ENCODE measurements at places on chromosomes 6 and 20. TPM values are rescaled to one million over a fixed set of nuclear protein-coding genes. Genes with fewer than 3 reads are reported as not detected.
A peak's percentile ranks its signal among the peaks of the same experiment; 100 is the strongest.

CEP250 gene
- 22.8 TPM for total RNA-seq

AURKA gene
- 0.75 TPM for total RNA-seq

- no peak overlapping the region for H3K4me3 ChIP-seq
- no peak for DNase-seq
- no peaks in the 10 kb centered on the region for H3K36me3 ChIP-seq
- no peak overlapping the region for H3K27ac ChIP-seq
- no peaks in the 10 kb centered on the region for H3K27me3 ChIP-seq
These were observed 49.8 kb upstream of the ADGRG6 start for GRCh38 chr6:142251930-142252445.

CASS4 gene
- 1.1 TPM for total RNA-seq

DNA sequence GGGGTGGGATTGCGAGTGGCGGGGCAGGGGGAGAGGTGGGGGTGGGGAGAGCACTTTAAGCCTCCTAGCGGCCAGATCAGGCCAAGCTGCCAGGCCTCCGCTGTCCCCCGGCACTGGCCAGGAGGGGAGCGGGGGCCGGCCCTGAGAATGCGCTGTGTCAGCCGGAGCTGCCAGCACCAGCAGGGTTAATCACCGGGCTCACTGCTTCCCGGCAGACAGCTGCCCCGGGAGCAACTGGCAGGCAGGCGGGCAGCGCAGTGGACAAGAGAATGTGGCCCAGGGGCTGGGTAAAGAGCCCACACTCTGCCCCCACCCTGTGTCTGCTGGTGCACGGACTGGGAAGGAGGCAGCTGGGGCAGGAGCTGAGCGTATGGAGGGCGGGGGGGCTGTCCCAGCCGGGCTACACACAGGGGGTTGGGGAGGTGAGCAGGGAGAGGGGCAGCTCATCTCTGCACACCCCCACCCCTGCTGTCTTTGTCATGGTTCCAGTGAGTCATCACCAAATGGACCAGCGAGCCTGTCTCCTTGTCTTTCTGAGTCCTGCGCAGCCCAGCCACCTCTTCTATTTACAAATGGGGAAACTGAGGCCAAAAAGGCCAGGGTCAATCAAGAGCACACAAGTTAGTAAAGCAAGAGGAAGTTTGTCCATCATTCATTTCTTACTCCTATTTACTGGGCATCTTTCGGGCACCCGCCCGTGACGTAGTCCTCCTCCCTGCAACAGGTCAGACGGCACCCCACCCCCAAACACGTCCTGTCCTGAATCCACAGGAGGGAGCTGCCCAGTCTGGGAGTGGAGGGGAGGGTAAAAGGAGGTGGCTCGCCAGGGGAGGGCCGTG, 2.1 kb upstream of the LAMA5 start:
- no peak for DNase-seq
- peaks cover 63% of the 10 kb centered on the region for H3K27me3 ChIP-seq
- H3K4me1 ChIP-seq = peaks cover 67% of the 10 kb centered on the region
- H3K4me3 ChIP-seq = no peak overlapping the region

DNA sequence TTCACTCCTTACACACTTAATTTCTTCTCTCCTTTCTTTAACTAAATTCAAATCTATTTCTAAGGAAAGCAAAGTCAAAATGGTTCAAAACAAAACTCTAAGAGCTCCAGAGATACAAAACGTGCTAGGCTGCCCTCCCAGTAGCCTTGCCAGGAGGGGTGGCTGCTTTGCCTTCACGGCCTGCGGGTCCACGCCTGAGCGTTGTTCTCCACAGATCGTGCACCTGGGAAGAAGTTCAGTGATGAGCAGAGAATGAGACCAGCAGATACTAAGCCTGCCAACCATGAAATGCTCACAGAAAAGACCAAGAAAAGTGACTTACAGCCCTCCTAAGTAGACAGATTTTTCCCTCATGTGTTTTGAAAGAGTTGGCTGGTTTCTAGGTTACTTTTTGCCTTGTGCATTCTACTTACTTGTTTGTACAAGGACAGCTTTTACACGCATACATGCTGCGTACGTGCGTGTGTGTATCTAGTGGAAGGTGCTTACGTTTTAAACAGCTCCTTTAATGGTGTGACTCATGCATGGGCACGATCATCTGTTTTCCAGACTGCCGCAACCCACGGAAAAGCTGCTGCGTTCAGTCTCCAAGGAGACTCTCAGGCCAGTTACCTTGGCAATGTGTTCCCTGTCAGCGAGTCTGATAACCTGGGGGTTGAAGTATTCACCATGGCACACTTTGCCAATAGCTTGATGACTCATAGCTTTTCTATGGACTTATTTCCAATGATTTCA, 32.4 kb upstream of the PBOV1 start:
- H3K27ac ChIP-seq = no peak overlapping the region
- no peaks in the 10 kb centered on the region for H3K4me1 ChIP-seq

DNA sequence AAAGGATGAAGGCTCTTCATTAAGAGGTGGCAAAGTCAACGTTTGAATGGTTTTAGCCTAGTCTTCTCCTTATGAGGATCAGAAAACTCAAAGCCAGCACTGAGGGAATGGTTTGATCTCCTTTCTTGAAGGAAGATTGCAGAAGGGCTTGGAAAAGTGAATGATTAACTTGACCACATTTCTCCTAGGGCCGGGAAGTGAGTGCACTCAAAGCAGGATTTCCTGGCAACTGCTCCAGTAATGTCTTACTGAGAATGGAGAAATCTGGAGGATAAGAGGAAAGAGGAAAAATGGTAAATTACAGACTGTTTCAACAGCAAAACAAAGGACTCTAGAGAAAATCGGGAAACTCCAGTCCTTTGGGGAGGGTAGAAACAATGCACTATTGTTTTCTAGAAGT, 189.0 kb upstream of the FOXA2 start:
- no peak overlapping the region for H3K4me3 ChIP-seq
- H3K4me1 ChIP-seq = no peaks in the 10 kb centered on the region
- no peaks in the 10 kb centered on the region for H3K27me3 ChIP-seq
- no peaks in the 10 kb centered on the region for H3K36me3 ChIP-seq
- H3K27ac ChIP-seq = no peak overlapping the region

FOXF2 gene
- total RNA-seq = 10.2 TPM

DNA sequence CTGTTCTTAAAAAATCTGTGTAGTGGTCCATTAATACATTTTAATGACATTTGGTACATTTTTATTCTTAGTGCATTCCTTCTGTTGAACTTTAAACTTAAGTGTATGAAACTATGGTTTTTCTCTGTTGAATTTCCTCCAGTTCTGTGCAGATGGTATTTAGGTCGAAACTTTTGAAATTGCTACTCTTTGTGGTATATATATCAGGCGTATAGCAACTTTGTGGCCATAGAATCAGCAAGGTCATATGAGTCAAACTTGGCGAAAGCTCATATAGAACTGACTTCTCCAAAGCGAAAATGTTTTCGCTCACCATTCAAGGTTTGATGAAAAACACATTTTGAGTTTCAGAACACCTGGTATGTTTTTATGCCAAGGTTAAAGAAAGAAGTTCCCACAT, 93.7 kb downstream of the MAP3K4 start:
- no peak for DNase-seq
- no peak overlapping the region for H3K4me3 ChIP-seq
- peaks cover 65% of the 10 kb centered on the region for H3K36me3 ChIP-seq
- H3K27ac ChIP-seq = no peak overlapping the region

GRCh38 chr6:43878127-43878634, 108.2 kb downstream of the VEGFA start:
- no peaks in the 10 kb centered on the region for H3K27me3 ChIP-seq
- H3K4me1 ChIP-seq = peaks cover 7% of the 10 kb centered on the region
- H3K27ac ChIP-seq = no peak overlapping the region
- DNase-seq = no peak
- H3K36me3 ChIP-seq = no peaks in the 10 kb centered on the region
- no peak overlapping the region for H3K4me3 ChIP-seq

DNA sequence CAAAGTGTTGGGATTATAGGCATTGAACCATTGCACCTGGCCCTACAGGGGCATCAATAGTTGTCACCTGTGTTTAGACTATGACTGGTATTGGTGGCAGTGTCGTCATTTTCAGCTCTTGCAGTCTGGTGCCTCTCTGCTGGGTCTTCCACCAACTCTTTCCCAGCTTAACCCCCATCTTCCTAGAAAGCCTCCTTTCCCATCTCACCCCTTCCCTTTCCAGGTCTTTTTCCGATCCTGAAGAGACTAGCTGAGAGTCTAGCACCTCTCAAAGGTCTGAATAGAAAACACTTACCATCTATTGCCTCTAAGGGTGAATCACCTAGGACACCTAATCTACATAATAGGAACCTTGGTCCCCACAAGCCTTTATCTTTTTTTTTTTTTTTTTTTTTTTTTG, 71.0 kb downstream of the TCP11 start:
- DNase-seq = no peak
- H3K27me3 ChIP-seq = no peaks in the 10 kb centered on the region
- no peak overlapping the region for H3K4me3 ChIP-seq

LSM14B gene
- 22.1 TPM for total RNA-seq

DNA sequence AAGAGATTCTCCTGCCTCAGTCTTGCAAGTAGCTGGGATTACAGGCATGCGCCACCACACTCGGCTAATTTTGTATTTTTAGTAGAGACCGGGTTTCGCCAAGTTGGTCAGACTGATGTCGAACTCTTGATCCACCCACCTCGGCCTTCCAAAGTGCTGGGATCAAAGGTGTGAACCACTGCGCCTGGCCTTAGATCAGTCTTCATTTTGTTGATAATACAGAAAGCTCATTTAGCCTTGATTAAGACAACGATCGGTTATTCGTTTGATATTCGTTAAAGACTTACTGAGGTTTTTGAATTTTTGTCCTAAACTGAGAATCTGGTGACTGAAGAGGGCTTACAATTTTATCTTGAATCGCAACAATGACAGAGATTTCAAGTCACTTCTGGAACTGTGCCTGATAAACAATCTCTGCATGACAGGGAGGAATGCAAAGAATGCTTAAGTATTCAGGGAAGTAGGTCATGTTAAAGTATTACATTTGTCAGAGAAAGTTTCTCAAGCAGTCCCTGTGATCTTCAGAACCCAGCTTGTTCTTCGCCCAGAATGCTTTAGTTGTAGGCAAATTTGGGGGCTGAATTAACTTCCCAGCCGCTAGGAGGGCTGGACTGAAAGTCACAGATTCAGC, 14.8 kb downstream of the AKAP12 start:
- peak overlapping the region; percentile 53 for H3K27ac ChIP-seq
- no peak for DNase-seq
- peaks cover 3% of the 10 kb centered on the region for H3K4me1 ChIP-seq
- no peaks in the 10 kb centered on the region for H3K27me3 ChIP-seq

DSP gene
- total RNA-seq = 160 TPM

GRCh38 chr6:166498661-166499349, 87.7 kb downstream of the RAMACL start:
- H3K27me3 ChIP-seq = no peaks in the 10 kb centered on the region
- no peak overlapping the region for H3K27ac ChIP-seq
- H3K36me3 ChIP-seq = no peaks in the 10 kb centered on the region
- no peak for DNase-seq
- H3K4me3 ChIP-seq = no peak overlapping the region

GRCh38 chr6:1394514-1395463, 5.4 kb downstream of the FOXF2 start:
- no peaks in the 10 kb centered on the region for H3K36me3 ChIP-seq
- no peak for DNase-seq
- peak overlapping the region; percentile 82 for H3K27ac ChIP-seq

DNA sequence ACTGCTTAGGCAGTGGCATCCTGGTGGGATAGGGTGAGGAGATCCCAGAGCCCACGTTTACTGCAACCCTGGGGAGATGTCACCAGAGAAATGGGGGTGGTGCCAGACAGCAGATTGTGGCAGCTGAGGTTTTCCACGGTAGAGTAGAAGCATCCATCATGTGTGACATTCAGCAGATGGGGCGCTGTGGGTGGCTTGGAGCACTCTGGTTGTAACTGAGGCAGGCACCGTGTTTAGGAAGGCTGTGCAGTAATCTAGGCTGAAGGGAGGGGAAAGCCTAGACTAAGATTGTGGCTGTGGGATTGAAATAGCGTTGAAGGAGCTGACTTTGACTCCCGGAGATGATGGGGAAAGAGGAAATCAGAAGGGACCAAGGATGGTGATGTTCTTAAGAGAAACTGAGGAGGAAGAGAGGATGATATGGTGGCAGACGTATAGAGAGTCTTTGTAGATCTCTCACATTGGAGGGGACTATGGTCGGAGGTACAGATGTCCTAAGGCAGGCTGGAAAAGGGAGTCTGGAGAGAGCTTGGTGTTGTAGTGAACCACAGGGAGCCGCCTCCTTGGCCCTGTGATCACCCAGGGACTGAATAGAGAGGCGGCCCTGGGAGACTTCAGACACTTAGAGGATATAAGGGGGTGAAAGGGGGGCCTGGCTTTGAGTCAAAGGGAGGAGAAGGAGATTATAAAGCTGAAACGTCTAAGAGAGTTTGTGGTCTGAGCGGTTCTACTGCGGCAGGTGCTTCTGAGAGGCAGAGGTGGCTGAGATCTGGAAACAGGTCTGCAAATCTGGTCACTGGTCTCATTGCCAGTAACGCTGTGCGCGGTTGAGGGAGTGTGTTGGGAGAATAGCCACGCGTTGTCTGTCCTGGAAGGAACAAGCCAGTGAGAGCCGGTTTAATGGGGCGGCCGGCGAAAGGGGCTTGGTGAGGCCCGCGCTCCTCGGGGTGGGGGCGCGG, 792 bp upstream of the MICA start:
- peak overlapping the region; percentile 86 for H3K4me3 ChIP-seq
- H3K4me1 ChIP-seq = peaks cover 27% of the 10 kb centered on the region
- peak overlapping the region; percentile 99 for H3K27ac ChIP-seq
- no peaks in the 10 kb centered on the region for H3K27me3 ChIP-seq
- H3K36me3 ChIP-seq = no peaks in the 10 kb centered on the region

DNA sequence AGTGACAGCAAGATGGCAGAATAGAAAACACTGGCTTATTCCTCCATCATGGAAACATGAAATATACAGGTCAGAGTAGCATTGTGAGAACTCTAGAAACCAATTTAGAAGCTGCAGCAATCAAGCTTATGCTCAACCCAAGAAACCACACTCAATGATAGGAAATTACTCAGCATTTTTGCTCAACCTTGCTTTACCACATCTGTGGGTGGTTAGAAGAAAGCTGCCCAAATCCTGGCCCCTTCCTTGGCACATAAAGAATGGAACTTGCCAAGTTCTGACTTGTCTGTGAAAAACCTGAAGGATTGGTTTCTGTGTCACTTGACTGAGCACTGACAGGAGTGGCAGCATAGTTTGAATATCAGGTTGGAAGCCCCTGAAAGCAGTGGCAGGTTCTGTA, 108.0 kb upstream of the MOCS1 start:
- H3K4me1 ChIP-seq = no peaks in the 10 kb centered on the region
- no peak overlapping the region for H3K27ac ChIP-seq

Data from transverse colon (tissue), 4 donors.